CD8-positive, alpha-beta T cell (primary cell): ENCODE measurements at places on chromosomes 7 and 10. TPM values are rescaled to one million over a fixed set of nuclear protein-coding genes. Genes with fewer than 3 reads are reported as not detected.

The DYNC1I1 gene
- total RNA-seq = not detected

The WDR91 gene
- 46.6 TPM for total RNA-seq

The VIPR2 gene
- total RNA-seq = 0.61 TPM

The AQP1 gene
- 0.39 TPM for total RNA-seq

- DNase-seq = no peak
Measured at GRCh38 chr7:2200584-2200980, 32.2 kb downstream of the MAD1L1 start.

- no peak for DNase-seq
Measured at GRCh38 chr10:103327906-103328305, 23.0 kb downstream of the PCGF6 start.

GRCh38 chr10:3491571-3491970 lies 293.4 kb downstream of the KLF6 start:
- no peak for DNase-seq

DNA sequence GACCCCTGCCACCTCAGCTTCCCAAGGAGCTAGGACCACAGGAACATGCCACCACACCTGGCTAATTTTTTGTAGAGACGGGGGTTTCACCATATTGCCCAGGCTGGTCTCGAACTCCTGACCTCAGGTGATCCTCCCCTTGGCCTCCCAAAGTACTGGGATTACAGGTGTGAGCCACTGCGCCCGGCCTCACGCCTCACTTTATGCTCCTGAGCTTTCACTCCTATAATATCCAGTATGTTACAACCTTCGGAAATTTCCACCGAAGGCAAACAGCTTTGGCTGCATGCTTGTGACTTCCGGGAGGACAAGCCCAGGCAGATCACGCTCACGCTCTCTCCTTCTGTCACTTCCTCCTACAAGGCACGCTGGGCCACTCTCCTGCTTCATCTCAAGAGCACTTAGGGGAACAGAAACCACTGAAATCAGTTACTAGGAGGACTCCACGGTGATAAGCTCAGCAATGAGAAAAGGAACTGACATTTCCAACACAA lies 4.4 kb upstream of the MAD1L1 start:
- no peak for DNase-seq

DNA sequence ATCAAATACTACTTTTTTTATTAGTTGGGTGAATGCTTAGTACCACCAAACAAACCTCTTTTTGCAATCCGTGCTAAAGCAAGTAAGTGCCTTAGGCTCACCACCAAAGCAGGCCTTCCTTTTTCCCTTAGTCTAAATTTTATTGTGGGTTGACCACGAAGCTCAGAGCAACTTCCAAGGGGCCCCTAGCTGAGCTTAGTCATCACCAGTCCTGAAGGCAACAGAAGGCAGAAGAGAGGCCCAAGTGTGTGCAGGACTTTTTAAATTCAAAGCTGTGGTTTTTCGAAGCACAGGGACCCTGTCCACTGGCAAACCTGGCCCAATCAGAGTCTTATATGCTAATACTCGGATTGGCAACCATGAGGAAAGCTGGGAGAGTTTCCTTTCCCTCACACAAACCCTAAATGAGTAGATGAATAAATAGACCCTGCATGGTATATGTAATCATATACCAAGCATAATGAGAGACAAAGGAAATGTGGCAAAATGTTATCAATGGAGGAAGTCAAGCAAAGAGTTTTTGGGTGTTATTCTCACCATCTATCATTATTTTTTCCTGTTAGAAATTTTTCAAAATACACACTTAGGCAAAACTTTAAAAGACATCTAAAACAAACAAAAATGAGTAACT lies 453.2 kb upstream of the GALNT17 start:
- DNase-seq = no peak

DNA sequence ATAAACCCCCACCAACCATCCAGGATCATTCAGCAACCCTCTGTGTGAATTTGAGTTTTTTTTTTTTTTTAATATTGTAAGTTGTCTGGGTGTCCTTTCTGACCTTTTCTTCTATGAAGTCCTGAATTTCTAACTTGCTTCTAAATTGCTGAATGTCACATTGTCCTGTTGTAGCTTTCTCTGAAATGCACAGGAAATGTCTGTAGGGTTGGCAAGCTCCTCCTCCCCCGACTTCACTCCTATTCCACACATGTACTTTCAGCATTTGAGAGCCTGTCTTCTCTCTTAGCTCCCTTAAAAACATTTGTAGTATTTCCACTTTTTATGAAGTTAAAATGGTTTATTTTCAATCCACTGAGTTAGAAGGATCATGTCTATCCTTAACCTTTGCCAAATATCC lies 3.3 kb upstream of the CNNM2 start:
- DNase-seq = no peak
